Activated CD4-positive, alpha-beta memory T cell treated with anti-CD3 and anti-CD28 coated beads, Interleukin-2, amount 10 ng/mL, durations not matched to agents 7 days and 5 days (primary cell): ENCODE measurements at places on chromosomes 7 and 10. TPM values are rescaled to one million over a fixed set of nuclear protein-coding genes. Genes with fewer than 3 reads are reported as not detected.

DNA sequence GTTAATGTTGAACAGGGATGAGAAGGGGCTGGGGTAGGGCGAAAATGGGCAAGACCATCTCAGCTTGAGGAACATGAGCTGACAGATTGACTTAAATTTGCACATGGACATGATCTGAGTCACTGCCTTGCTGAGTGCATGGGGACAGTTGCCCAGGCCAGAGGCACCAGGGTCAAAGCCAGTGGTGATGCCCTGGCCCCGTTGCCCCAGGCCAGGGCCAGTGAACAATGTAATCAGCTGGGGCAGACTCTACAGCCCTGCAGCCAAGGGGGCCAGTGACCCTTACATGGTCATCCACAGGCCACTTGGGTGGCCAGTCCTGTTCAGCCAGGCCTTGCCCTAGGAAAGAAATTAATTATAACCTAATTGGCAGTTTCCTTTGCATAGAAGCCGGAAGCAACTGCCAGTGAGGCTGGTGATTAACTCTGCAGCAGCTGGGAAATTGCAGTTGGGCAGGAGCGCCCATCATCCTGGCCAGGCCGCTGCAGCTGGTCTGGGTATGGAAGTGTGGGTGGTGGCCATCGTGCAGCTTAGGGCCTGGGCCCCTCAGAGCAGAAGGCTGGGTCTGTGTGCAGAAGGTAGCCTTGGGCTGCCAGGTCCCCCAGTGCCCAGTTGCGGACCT, 9.6 kb downstream of the RET start:
- H3K27me3 ChIP-seq: peaks cover 11% of the 10 kb centered on the region
- H3K4me1 ChIP-seq: no peaks in the 10 kb centered on the region
- H3K4me3 ChIP-seq: no peak overlapping the region
- H3K27ac ChIP-seq: no peak overlapping the region

- H3K4me3 ChIP-seq: no peak overlapping the region
- no peaks in the 10 kb centered on the region for H3K27me3 ChIP-seq
- no peak for DNase-seq
Measured at GRCh38 chr7:67588631-67589030, 592.0 kb downstream of the TYW1 start.

DNA sequence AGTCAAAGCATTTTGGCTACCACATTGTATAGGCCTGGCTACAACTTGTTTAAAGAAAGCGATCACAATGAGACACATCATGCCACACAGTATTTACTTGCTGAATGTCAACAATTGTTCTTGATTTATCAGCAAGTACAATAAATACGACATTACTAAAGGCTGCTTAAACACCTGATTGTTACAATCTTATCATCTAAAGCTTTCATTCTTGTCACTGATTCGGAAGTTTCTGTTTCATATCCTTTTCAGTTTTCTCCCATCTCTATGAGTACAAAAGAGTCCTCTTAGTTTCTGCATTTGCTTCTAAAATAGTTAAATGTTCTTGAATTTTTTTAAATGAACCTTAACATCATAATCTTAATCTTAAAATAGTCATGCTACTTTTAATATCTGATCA, 128.1 kb upstream of the LRRN3 start:
- H3K27ac ChIP-seq: no peak overlapping the region
- no peak for DNase-seq
- no peaks in the 10 kb centered on the region for H3K4me1 ChIP-seq
- H3K27me3 ChIP-seq: no peaks in the 10 kb centered on the region
- H3K36me3 ChIP-seq: peaks cover 1% of the 10 kb centered on the region

SPDYE16 gene
- 0.25 TPM for total RNA-seq

CTAGE4 gene
- 5.3 TPM for total RNA-seq
